ENCODE measurements at places on chromosomes 3 and 15.

GRCh38 chr15:99449514-99449913 lies 116.3 kb upstream of the MEF2A start:
- DNase-seq = no peak

GRCh38 chr3:19931767-19932188 lies 2.2 kb downstream of the EFHB start:
- DNase-seq = no peak

GRCh38 chr15:71532994-71533393 lies 277.4 kb upstream of the NR2E3 start:
- DNase-seq = no peak

- no peak for DNase-seq
These were observed 245.7 kb downstream of the SV2B start for GRCh38 chr15:91345736-91346135.

- no peak for DNase-seq
These were observed 30.2 kb downstream of the CASR start for GRCh38 chr3:122213650-122214049.

DNA sequence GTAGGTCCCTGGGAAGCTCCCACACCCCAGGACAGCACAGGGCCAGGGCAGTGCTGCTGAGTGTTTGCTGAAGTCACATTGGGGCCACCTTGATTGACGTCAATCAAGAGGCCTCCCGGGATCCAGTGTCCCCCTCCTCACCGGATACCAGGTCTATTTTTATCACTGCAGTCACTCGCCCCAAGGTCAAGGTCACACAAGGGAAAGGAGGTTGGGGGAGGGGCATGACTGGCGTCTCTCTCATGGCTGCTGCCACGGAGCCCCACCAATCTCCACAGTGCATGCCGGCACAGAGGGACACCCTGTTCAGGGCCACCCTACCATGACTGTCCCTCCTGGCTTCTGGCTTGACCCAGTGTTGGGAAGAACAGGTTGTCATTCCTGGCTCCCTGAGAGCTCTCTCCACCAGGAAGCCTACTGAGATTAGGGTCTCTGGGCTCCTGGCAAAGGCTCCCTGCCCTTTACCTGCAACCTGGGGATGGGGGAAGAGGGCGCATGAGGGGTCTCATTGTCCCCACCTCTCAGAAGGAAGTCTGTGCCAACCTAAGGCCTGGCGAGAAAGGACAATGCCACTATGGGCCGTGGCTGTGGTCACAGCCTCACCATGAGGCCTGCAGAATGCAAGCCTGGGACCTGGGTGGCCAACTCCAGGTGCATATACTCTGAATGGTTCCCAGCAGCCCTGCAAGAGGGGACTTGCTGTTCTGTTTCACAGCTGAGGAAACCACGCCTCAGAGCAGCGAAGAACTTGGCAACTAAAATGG lies 1.5 kb downstream of the MYL3 start:
- DNase-seq = no peak

GRCh38 chr3:56012721-56013120 lies 455.5 kb downstream of the ERC2 start:
- no peak for DNase-seq

GRCh38 chr15:75723171-75723846 lies 10.7 kb upstream of the CSPG4 start:
- DNase-seq = no peak

DNA sequence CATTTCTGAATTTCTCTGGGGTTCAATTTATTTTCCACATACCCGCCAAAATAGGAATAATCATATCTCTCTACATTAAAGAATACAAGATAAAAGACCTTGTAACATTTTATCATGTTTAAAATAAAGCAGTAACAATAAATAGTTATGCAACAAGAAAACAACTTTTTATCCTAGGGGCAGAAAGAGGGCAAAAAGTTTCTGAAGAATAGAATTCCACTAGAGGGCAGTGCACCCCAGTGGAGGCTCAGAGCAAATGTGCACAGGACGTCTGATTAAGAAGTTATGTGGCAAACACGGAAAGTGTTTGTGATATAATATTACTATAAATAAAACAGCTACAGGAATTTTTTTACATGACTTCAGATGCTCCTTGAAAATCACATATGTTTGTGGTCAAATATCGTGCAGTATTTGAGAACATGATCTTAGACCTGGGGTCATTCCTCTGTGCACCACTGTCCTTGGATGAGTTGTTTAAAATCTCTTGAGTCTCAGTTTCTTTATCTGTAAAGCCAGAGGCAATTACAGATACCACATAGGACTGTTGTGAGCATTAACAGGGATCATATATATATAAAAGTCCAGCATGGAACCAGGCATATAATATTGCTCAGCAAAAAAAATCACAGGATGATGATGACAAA lies 13.2 kb upstream of the PIK3R4 start:
- peak; percentile 29 for DNase-seq

- no peak for DNase-seq
These were observed 35.2 kb downstream of the BHLHE40 start for GRCh38 chr3:5014391-5014790.

DNA sequence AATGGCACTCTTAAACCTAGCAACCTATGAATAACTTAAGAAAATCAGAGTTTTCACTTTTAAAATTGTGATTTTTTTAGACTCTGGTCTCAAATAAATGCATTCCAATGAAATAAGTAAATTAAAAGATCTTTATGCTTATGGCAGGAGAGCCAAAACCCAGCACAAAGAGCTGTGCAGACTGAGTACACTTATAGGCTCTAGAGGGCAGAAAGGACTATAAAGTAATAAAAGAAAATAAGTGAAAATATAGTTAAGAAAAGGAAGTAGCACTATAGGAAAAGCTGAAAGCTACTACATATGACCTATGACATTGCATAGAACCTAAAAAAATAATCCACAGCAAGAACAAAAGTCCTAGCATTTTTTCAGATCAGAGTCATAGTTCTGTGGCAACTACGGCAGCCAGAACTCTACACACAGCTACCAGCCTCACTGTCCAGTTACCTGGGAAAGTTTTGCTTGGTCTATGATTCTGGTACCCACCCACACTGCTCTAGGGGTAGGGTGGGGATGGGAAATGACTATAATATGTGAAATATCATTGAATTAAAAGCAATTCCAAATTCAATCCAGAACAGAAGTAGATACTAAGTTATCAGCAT lies 30.5 kb downstream of the CLASP2 start:
- DNase-seq = no peak

GRCh38 chr15:67267440-67267839 lies 12.9 kb downstream of the IQCH start:
- DNase-seq = no peak

- no peak for DNase-seq
These were observed 10.8 kb downstream of the CLCN2 start for GRCh38 chr3:184350618-184351017.

- no peak for DNase-seq
These were observed 42.3 kb upstream of the GYG1 start for GRCh38 chr3:148948913-148949657.

DNA sequence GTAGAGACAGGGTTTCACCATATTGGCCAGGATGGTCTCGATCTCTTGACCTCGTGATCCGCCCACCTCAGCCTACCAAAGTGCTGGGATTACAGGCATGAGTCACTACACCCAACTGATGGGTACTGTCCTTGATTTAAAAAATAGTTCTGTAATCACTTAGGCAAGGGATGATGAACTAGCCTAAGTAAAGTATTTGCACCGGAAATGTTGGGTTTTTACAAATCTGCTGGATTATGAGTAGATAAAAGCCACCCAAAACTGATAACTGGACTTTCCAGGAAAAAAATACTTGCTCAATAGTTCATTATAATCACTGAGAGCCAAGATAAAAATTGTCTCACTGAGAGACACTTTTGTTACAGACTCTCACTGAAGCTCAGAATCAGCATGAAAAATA lies 218.0 kb downstream of the WNT5A start:
- DNase-seq = no peak

- DNase-seq = no peak
These were observed 176.6 kb upstream of the NECTIN3 start for GRCh38 chr3:110895054-110895453.

DNA sequence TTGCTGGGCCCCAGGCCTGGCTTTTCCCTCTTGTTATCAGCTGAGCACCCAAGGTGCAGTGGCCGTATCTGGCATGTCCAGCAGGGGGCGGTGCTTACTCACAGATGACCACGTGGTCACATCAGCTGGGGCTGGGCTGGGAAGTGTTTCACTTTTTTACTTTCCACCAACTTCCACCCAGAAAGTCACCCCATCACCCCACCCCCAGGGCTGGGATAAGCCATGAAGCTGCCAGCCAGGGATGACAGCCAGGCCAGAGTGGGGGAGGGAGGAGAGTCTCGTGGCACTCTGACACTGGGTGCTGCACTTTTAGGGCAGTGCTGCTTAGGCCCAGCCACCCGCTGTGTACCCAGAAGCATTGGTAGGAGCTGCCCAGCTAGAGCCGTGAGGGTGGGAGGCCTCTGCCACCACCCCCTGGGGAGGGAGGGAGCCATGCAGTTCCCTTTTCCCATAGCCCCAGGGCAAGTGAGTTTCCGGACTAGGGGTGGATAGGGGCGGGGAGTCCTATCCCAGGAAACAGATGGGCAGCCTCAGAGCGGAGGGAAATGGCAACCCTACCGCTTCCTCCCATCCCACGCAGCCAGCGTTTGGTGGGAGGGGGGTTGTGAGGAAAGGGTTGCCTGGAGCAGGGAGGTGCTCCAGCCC lies 6.1 kb downstream of the PPCDC start:
- DNase-seq = peak; percentile 90

- no peak for DNase-seq
These were observed 141.1 kb upstream of the PTPRG start for GRCh38 chr3:61420136-61420759.

Data from activated T-cell treated with anti-CD3 and anti-CD28 coated beads for 1 hour (primary cell).